Occipital lobe (tissue), 3 donors: ENCODE measurements at places on chromosomes 7 and 10. TPM values are rescaled to one million over a fixed set of nuclear protein-coding genes. Genes with fewer than 3 reads are reported as not detected.

Gene IMMP2L
- 14.8 TPM for total RNA-seq

Gene MCU
- total RNA-seq = 41.0 TPM

Gene SCIN
- total RNA-seq = 1.6 TPM

Gene CAPZA2
- 214 TPM for total RNA-seq

Gene NRP1
- total RNA-seq = 91.9 TPM

Gene HDAC9
- 175 TPM for total RNA-seq

Gene VSTM4
- 2.3 TPM for total RNA-seq

Gene SUN3
- total RNA-seq = not detected

Gene MSS51
- 3.7 TPM for total RNA-seq

Gene MAP3K8
- 8.0 TPM for total RNA-seq

Gene ABCB4
- total RNA-seq = 0.47 TPM

Gene LRRC4
- total RNA-seq = 18.4 TPM

Gene PRSS1
- total RNA-seq = not detected

Gene ST7
- 72.4 TPM for total RNA-seq

Gene NPY4R2
- 0.31 TPM for total RNA-seq

Gene UCN3
- total RNA-seq = not detected
